Activated CD4-positive, alpha-beta memory T cell treated with anti-CD3 and anti-CD28 coated beads for 36 hours (primary cell): ENCODE measurements at places on chromosomes 13 and 19.

DNA sequence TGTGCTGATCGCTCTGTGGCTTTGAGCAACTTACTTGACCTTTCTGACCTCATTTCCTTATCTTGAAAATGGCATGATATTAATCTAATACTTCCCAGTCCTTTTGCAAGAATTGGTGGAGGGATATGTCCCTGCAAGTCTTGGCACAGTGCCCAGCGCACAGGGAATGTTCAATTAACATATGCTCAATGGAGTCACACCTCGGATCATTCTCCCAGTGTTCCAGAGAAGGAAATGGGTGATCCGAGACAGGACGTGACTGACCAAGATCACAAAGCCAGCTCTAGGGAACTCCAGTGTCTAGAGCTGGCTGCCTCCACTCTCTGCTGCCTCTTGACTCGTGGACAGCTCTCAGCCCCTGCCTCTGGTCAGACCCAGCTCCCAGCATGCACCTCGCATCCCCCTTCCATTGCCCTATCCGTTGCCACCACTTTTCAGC, 3.6 kb downstream of the CDC42EP5 start:
- no peak for DNase-seq

DNA sequence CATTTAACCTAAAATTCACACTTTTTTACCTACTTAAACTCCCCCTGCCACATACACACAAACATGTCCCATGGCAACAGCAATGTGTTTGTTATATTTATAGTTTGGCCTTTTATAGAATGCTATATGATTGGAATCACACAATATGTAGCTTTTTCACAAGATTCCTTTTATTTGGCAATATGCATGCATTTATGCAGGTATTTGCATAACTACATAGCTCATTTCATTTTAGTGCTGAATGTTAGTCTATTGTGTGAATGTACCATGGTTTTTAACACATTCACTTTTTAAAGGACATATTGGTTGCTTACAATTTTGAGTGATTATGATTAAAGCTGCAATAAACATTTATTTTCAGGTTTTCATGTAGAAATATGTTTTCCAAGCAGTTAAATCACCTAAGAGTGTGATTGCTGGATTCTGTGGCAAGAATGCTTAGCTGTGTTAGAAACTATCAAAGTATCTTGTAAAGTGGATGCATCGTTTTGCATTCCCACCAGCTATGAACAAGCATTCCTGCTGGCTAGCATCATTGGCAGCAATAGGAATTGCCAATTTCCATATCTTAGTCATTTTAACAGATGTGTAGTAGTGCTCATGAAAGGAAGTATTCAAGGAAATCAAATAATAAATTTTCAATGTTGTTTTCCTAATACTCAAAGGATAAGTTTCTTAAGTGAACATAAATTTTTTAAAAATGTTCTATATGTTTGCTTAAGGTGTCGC, 557.0 kb downstream of the SLITRK1 start:
- DNase-seq = no peak

DNA sequence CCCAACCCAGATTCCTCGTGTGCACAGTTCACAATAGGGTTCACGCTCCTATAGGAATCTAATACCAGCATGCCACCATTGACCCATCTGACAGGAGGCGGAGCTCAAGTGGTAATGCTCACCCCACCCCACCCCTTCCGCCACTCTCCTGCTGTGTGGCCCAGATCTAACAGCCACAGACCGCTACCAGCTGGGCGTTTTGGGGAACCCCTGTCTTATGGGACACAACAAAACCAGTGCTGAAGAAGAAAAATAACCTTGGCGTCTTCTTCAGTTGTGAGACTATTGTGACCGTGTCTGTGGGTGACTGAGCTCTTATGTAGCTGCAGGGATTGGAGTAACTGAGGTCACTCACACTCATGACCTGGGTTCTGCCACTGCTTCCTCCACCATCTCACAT, 5.2 kb upstream of the OR10H1 start:
- no peak for DNase-seq

GRCh38 chr13:31081316-31081715, 80.4 kb downstream of the HSPH1 start:
- DNase-seq = no peak

GRCh38 chr19:5961969-5962945, 15.7 kb downstream of the RANBP3 start:
- peak; percentile 84 for DNase-seq
